ENCODE measurements at places on chromosomes 6 and 20. TPM values are rescaled to one million over a fixed set of nuclear protein-coding genes. Genes with fewer than 3 reads are reported as not detected.

DNA sequence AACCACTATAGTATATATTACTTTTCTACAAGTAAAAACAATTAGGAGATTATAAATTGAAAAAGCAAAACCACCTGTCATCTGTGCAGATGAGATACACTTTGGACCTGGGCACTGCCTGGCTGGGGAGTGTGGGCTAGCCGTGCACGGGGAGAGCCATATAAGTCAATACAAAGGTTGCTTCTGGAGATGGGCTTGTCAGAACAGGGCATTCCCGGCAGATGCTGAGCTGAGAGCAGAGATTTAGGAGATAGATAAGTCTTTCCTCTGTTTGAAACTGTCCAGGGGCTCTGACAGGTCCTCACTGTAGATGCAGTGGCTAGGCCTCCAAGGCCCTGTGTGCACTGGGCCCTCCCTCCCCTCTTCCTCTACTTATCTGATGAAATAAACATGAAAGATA is 34.5 kb downstream of the CD164 start:
- peak; percentile 74 for DNase-seq

- no peak for DNase-seq
Measured at GRCh38 chr6:163983679-163984078, 569.2 kb downstream of the QKI start.

DNA sequence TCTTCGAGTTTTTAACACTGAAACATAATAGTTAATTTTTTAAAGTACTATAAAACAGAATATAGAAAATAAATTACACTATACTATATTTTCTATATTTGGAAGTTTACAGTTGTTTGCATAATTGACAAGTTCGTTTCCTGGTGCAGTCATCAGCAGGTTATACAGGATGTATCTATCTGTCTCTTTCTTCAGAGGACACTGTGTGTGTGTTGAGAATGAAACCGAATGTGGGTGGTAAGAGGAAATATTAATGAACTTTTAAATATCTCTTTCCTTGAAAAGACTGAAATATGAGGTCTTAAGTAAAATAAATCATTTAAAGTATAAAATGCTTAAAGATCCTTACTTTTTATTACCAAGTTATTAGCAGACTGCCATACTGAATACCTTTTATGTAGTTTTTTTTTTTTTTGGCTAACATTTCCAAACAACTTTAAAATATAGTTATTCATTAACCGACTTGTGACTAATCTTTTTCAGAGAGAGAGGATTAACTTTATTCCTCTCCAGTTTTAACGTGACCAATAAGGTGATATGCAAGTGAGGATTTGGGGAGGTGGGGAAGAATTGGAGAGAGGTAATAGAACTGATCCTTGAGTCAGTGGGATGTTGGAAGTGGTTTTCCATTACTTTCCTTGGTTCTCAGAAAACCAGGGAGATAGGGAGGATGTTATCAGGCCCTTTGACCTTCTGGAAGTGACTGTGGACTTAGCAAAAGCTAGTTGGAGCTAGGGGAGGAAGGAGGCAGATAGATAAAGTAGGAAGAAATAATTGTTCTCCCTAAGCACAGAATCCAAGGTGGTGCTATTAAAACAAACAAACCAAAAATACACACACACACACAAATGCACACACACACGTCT is 380.0 kb upstream of the FLRT3 start:
- no peak for DNase-seq

The TXLNB gene
- 0.27 TPM for total RNA-seq

- DNase-seq = no peak
Measured at GRCh38 chr6:142374965-142375733, 73.3 kb downstream of the ADGRG6 start.

- DNase-seq = no peak
Measured at GRCh38 chr6:144305985-144306384, 20.9 kb downstream of the UTRN start.

DNA sequence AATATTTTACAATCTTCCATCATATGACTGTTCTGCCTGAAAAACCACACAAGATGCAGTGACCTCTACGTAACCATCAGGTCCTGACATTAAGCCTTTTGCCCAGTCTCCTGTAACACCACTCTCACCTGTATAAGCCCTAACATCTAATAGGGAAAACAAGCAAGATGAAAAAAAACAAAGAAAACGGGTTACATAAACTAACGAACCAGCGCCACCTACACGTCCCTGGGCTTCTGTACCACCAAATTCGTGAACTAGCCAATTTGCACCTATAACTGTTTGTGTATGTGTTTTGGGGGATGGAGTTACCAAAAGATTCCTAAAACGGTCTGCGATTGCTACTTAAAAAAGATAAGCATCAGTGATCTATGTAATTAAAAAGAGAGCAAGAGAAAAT is 70.2 kb downstream of the BLOC1S5 start:
- no peak for DNase-seq
